Stomach (tissue), 19 donors: ENCODE measurements at places on chromosomes 1 and 21.
A peak's percentile ranks its signal among the peaks of the same experiment; 100 is the strongest.

GRCh38 chr1:56017336-56017735 is 562.0 kb downstream of the PLPP3 start:
- DNase-seq = no peak

DNA sequence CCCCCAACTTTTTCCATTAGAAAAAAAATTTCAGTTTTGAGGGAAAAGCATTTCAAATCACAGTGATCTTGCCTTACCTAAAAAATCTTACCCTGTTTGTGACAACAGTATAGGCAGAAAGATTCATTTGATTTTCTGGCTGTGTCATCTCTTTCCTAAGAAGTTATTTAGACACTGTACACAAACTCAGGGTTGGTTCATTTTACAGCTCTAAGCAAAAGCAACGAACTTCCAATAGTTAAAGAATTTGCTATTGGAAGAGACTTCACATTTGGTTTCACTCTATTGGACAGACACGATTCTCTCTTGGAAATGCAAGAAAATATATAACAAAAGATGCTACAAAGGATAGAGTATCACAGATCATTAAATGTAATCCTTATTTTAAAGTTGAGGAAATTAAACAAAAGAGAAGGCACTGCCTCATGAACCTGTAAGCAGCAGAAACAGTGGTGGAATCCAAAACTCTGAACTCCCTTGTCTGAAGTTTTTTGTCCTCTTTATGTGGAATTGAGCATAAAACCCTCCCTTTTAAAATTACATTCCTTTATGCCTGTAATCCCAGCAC is 20.8 kb downstream of the EYA3 start:
- no peak for DNase-seq

DNA sequence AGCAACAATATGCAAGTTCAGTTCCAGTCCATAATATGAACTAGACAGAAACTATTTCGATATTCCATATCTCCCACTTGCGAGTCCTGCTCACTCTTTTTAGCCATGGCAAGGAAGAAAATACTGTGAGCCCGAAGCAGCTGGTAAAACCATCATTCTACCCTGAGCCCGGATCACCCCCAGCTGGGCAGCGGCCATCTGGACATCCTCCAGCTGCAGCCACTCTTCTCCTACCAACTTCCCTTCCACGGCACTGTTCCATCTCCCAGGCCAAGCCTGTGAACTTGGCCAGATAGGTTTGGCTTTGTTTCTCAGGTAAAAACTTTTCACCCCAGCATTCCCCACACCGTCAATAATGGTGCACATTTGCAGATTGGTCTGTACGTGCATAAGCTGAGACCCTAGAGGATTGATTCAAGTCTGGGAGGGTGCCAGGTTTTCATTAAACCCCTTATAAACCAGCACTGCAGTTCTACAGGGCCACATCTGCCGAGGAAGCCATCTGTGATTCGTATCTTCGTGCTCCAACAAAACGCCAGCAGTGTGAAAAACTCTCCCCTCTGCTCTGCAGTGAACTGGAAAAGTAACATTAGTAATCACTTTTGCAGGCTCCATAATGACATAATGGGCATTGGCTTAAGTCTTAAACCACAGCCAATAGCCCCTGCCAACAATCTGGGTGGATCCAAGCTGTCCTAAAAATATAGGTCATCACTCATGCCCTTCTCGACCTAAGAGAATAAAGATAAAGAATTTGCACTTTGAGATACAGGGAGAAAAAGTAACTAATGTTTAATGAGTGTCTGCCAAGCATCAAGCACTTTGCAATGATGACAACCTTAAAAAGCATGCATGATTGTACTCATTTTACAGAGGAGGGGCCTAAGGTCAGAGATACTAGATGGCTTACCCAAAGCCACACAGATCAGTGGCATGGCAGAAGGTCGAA is 205.1 kb downstream of the PLPP3 start:
- peak; percentile 81 for DNase-seq

GRCh38 chr1:20426923-20427322 is 59.1 kb downstream of the CAMK2N1 start:
- DNase-seq = no peak

GRCh38 chr1:17594690-17595601 is 55.4 kb downstream of the ARHGEF10L start:
- DNase-seq = no peak

- no peak for DNase-seq
Measured at GRCh38 chr21:41613533-41613909, 105.6 kb upstream of the TMPRSS2 start.

DNA sequence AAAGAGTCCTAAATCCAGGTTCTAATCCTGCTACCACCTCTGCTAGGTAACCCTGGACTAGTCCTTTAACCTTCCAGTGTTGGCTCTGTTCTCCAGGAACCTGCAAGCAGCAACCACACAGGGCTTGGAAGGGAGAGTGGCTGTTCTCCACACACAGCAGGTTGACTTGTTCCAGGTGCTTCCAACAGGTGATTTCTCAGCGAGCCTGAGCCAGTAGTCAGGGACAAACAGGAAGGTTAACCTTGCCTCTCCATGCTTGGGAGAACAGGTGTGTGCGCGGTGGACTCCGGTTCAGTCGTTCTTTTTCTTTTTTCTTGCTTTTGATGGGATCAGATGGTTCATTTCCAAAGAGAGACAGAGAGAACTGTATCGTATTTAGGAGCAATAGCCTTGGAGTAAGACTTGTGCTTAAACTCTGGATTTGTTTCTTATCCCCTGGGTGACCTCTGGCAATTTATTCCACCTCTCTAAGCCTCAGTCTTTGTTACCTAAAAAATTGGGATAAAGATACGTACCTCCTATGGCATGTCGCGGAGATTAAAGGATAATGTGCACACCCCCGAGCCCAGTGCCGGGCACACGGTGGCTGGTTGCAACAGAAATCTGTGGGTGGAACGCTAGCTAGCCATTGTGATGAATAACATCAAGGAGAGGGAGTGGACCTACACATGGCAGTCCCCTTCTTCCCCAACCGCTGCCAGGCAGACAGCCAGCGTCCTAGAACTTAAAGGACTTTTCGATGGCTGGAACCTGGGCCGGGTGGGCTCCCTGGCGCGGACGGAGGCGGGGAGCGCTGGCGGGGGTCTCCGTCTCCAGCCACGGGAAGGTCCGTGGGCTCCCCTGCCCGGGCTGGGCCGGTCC is 583 bp upstream of the CACHD1 start:
- peak; percentile 63 for DNase-seq

DNA sequence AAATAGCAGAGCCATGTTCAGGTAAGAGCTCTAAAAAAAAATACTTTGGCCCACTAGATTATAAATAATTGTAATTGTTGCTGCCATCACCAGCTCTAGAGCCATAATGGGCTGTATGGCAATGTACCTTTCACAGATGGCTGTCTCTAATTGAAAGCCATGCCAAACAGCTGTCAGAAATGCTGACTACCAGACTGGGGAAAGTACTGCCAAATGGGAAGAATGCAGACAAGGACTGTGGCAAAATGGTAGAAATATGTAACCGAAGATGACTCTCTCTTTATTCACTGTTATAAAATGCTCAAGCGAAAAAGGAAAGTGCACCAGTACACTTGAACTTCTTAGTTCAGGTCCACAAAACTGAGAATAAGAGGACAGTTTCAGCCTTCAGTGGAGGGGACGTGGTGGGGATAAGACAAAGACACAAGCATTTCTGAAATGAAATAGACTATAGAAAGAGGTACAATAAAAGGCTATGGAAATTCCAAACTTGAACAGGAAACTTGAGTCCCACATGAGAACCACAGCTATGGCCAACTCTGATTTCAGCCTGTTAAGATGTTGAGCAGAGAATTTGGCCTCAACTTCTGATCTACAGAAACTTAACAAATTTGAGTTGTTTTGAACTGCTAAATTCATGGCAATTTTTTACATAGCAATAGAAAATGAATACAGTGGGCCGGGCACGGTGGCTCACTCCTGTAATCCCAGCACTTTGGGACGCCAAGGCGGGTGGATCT is 46.5 kb upstream of the LPGAT1 start:
- DNase-seq = no peak

DNA sequence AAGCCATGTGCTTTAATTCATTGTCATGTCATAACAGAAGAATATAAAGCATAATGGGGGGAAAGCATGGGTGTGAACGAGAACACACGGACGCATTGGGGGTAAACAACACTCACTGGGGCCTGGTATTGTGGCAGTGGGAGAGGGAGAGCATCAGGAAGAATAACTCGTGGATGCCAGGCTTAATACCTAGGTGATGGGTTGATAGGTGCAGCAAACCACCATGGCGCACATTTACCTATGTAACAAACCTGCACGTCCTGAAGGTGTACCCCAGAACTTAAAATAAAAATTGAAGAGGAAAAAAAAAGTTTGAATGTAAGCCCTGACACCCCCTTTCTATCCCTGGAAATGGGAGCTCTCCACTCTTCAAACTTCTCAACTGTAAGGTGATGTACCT is 34.9 kb upstream of the CACHD1 start:
- DNase-seq = no peak

GRCh38 chr1:9075022-9075421 is 5.6 kb upstream of the SLC2A5 start:
- no peak for DNase-seq

DNA sequence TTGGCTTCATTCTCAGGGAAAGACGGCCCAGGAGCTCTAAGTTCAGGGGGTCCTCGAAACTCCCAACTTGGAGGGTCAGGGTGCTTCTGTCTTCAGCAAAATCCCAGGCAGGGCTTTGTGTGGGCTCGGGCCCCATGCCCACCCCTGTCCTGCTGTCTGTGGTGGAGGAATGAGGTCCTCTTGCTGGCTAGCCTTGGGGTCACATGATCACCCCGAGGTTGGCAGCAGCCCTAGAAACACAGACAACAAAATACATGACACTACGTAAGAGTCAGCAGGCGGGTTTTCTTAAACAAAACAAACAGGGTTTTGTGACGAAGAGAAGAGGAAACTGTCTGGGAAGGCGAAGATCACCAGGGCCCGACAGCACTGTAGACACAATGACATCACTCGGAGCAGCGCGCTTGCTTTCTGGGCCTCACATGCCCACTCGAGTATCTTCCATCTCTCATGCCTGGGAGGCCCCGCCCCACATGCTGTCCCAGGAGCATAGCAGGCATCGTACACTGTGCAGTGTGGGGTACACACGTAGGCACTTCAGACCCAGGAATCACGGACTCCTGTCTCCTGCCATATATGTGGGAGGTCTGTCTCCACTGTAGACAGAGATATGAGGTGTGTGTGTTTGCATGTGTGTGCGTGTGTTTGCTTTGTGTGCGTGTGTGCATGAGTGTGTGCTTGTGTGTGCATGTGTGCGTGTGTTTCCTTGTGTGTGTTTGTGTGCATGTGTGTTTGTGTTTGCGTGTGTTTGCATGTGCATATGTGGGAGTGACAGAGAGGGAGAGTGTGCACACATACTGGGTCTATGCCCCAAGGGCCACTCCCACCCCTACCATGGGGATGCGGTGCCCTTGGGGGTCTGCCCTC is 94.7 kb downstream of the SIK1 start:
- DNase-seq = peak; percentile 88

- DNase-seq = peak; percentile 19
Measured at GRCh38 chr1:223038288-223039006, 104.6 kb downstream of the TLR5 start.

DNA sequence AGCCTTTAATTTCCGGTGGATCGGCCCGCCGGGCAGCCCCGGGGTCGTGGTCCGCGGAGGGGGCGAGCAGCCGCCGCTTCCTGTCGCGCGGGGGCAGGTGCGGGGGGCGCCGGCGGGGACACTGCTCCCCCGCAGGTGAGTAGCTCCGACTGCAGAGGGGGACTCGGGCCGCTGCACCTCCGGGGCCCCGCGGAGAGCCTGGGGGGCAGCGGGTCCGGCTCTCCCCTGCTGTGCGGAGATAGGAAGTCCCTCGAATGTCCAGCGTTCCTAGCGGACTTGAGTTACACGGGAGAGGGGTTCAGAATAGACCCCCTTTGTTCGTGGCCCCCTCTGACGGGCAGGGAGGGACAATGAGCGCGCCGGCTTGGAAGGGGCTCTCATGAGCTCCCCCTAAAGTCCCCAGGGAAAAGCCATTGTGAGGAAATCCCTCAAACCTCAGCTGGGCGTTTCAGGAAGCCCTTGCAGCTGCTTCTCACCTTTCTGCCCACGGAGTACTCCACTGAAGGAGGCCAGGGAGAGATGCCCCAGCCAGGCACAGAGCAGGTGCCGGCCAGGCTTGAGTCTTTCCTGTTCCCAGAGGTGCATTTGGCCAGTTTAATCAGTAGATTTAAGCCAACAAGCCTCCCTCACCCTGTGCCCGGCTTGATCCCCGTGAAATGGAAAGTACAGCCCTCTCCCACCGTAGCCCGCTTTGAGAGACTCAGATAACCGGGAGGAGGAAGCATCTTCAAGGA is 925 bp downstream of the PDE9A start:
- no peak for DNase-seq

DNA sequence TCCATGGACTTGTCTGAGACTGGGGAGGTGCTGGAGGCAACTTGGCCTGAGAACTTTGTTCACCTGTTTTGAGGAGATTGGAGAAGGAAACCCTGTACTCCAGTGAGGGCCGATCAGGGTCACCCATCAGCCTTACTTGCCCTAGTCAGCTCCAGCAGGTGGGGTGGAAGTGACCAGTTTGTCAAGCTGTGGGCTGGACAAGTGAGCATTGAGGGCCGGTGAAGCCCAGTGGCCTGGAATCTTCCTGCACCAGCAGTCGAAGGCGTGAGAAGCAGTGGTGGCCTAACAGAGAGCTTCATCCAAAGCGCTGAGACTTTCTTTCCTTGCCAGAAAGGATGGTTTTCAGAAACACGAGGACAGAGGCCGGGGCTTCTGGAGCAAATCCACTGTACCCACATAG is 9.6 kb downstream of the SLC37A1 start:
- no peak for DNase-seq

DNA sequence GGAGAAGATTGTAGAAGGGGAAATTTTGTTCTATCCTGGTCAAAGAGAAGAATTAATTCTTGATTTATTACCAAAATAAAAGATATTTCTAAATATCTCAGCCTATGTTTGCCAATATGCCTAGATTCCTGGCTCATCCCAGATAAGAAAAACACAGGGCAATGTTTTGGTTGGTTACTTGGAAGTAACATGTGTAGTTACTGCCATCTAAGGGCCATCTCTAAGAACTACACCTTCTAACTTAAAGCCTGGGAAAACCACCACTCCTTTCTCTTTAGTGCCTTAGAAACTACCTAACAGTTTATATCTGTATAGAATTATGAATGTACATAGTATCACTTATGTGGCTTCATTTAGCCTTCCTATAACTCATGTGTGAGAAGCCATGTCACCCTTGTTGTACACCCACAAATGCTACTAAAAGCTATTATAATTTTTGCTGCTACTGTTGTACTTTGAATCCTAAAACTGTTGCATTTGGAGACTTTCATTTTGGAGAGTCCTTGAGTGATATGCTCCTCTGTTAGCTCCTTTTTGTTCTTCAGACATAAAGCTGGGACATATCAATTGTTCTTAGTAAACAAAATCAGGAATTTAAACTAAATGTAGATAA is 4.5 kb downstream of the AIM2 start:
- DNase-seq = no peak

- no peak for DNase-seq
Measured at GRCh38 chr1:75999034-75999433, 66.8 kb upstream of the ASB17 start.
